ENCODE measurements at places on chromosomes 2 and 18.

- no peak for DNase-seq
Measured at GRCh38 chr2:186201371-186201770, 284.7 kb upstream of the ZC3H15 start.

- no peak for DNase-seq
Measured at GRCh38 chr2:239165206-239165831, 235.5 kb downstream of the HDAC4 start.

DNA sequence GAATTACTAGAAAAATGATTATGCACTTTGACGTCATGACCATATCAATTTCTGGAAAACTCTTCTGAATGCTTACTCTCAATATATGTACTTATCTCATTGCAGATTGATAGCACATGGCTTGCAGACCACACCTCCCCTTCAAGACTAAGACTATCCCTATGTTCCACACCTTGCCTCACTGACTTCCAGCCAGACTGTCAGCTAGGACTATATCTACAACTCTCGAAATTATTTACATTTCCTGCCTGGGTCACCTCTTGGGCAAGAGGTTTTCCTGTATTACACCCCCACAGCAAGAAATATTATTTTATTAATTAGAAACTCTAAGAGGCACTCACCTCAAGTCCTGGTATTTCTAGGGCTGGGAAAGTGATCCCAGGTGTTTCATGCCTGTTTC lies 236.6 kb downstream of the CYRIA start:
- no peak for DNase-seq

DNA sequence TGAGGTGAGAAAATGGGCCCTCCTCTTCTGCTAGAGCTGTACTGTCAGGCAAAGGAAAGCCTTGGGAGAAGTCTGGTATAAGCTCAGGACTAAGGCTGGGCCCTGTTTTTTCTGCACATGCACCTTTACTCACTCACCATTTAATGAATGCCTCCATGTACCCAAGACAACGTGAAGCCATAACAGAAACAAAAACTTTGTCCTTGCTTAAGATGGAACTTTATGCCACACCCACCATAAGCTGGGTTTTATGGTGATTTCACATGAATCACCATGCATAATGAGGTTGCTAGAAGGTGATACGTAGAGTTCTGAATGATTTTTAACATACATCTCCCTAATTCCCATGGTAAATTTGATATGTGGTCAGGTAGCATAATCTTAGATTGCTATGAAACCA lies 63.7 kb upstream of the CYP26B1 start:
- DNase-seq: no peak

GRCh38 chr2:24720310-24720709 lies 72.9 kb downstream of the PTRHD1 start:
- DNase-seq: no peak

- DNase-seq: no peak
Measured at GRCh38 chr2:210862283-210863065, 306.1 kb downstream of the CPS1 start.

DNA sequence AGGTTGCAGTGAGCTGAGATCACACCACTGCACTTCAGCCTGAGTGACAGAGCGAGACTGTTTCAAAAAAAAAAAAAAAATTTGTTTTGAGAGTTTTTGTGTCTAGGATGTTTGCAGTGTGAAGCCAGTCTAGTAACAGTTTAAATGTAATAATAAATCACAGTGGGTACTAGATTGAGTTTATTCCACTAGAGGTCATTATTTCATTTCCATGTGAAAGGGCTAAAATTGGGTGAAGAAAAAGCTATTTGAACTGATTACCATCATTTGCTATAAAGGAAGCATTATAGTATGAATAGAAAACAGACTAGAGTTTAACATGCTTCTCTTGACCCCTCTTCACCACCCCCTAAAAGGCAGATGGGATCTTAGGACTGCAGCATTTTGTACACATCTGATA lies 20.3 kb downstream of the SNRPD1 start:
- DNase-seq: no peak

GRCh38 chr2:136219341-136219740 lies 101.4 kb upstream of the CXCR4 start:
- DNase-seq: no peak

DNA sequence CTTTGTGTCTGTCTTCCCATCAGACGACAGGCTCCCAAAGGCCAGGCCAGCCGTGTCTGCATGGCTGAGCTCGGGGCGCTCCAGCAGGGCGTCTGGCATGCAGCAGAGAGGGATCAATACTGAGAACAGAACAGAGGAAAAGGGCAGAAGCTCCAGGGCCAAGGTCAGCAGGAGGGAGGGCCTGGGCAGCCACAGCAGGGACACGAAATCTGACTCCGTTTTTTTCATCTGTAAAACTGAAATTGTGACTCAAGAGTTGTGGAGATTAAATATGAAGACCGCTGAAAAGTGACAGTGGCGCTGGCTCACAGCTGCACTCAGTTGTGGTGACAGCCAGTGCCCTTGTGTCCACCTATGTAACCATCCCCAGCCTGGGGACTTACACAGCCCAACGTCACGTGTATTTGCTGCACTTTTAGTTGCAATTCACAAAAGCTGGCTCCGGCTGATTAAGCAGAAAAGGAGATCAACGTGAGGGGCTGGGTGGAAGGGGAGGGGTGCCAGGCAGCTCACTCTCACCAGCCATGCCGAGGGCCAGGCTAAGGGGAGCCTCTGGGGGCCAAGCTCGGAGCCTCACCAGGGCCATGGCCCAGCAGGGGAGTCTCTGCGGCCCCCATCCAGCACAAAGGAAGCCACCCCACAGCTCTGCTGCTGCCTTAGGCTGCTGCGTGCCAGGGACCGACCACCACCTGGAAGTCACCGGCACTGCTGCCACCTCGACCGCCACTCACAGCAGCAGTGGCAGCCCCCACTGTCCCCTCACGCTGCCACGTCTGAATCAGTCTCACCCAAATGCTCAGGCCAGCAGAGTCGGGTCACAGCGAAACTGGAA lies 74.7 kb downstream of the EIPR1 start:
- no peak for DNase-seq

DNA sequence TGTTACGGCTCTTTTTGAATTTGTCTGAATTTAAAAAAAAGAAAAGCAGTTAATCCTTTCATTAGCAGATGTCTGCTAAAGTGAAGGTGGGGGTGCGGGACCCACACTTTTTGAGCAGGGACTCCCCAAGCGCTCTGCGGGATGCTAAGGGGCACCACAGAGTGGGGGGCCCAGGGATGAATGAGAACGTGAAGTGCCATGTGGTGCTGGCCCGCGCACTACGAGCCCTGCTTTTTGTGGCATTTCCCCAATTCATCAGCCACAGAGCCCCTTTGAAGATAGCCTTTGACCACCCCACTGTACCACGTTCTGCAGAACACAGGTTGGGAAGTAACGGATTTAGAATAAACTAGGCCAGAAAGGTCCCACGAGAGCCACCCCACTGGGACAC lies 28.6 kb downstream of the HS1BP3 start:
- DNase-seq: no peak

- DNase-seq: no peak
Measured at GRCh38 chr2:159793326-159793725, 4.7 kb downstream of the CD302 start.

DNA sequence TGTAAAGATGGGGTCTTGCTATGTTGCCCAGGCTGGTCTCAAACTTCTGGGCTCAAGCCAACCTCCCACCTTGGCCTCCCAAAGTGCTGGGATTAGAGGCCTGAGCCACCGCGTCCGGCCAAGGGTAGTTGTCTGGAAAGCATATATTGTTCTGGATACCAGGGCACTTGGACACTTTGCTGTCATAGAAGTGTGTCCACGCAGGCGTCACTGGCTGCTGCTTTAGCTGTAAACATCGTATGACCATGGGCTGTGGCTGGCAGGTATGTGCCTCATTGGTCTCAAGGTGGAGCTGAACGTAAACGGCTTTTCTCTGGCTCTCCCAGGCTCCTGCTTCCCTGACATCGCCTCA lies 3.2 kb upstream of the GPR35 start:
- DNase-seq: no peak

- DNase-seq: no peak
Measured at GRCh38 chr2:98474979-98475632, 30.4 kb downstream of the INPP4A start.

DNA sequence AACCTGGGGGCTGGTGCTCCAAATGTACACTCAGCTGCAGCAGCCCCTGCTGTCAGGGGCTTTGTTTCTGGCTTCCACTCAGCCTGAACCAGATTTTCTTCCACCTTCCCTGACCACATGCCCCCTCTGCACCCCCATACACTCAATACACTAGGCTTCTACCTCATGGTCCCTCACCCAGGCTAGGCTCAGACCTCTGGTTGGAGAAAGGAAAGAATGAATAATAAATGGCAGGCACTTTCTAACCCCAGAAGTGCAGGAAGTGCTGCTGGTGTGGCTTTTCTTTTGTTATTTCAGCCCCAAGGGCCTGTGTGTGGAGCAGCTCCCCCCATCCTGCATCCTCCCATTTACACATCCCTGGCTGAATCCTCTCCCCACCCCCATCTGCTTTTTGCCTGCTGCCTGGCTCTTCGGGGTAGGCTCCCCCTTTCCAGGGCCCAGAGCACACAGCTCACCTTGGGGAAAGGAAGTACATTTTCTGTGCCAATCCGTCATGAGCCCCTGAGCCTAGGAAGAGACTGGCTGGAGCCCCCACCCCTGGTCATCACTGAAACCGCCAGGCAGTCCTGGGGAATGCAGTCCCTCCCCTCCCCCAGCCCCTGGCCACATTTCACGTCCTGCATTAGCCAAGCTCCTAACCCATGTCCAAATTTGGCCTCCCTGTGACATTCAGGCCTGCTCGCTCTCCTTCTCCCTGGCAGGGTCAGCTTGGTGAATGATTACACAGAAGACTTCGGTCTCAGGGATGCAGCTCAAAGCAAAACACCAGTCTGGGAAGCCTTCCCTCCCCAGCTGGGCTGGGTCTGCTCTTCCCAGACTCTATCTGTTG lies 2.6 kb downstream of the DYSF start:
- DNase-seq: no peak

GRCh38 chr2:212811036-212811805 lies 272.6 kb upstream of the ERBB4 start:
- no peak for DNase-seq

DNA sequence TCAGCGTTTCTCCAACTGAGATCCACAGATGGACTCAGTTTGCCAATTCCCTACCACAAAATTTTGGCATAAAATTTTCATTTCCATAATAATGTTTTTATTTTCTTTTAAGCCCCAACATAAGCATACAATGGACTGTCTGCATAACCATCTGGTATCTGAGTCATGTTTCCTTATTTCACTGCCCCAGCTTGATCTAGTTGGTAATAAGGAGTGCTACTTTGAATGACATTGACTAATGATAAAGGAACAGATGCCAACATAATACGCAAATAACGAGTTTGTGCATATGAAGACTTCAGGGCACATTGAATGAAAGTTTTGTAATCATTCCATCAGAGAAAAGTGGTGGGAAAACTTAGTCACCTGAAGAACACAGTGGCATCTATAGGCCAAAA lies 8.8 kb upstream of the MBD2 start:
- DNase-seq: no peak

Measured in HS-27A (cell line).